Heart left ventricle (tissue), 16 donors: ENCODE measurements at places on chromosomes 3 and 15. TPM values are rescaled to one million over a fixed set of nuclear protein-coding genes. Genes with fewer than 3 reads are reported as not detected.

GRCh38 chr3:127044996-127045395 lies 62.1 kb downstream of the PLXNA1 start:
- no peaks in the 10 kb centered on the region for H3K27me3 ChIP-seq
- H3K27ac ChIP-seq = no peak overlapping the region
- peaks cover 3% of the 10 kb centered on the region for H3K4me1 ChIP-seq
- DNase-seq = no peak
- H3K4me3 ChIP-seq = no peak overlapping the region
- no peaks in the 10 kb centered on the region for H3K36me3 ChIP-seq

DNA sequence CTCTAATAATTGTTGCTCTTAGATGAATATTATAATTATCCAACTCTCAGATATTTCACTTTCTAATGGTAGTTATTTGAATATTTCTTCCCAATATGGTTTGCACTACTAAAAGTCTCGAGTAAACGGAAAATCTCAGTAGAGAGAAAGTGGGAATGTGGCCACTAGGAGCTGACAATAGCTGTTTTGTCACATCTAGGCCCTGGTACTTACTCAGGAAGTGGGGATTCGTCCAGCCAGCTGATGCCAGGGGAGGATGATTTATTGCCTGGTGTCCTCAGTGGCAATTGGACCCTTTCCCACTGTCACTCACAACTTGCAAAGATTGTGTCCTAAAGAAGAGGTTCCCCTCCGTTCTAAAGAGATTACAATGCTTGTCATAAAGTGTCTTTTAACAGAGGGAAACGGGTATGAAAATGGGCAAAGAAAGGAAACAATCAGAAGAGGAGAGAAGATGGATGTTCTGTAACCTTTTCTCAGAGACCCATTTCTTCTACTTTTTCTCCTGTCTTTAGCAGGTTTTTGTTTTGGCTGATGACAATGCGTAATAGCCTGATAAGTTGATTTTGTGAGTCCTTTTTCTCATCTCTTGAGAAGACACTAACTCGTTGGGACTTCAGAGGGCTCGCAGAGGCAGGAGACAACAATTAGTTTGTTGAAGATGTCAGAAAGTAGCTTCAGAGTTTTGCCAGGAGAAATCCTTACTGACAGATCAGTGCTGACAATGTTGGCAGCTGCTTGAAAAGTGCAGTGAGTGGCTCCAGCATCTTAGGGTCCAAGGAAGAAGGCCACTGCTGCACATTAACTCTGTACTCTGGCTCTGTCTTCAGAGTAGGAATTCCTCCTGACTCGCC lies 320.6 kb downstream of the MECOM start:
- no peak for DNase-seq
- H3K4me3 ChIP-seq = no peak overlapping the region
- no peaks in the 10 kb centered on the region for H3K36me3 ChIP-seq
- no peaks in the 10 kb centered on the region for H3K4me1 ChIP-seq

DNA sequence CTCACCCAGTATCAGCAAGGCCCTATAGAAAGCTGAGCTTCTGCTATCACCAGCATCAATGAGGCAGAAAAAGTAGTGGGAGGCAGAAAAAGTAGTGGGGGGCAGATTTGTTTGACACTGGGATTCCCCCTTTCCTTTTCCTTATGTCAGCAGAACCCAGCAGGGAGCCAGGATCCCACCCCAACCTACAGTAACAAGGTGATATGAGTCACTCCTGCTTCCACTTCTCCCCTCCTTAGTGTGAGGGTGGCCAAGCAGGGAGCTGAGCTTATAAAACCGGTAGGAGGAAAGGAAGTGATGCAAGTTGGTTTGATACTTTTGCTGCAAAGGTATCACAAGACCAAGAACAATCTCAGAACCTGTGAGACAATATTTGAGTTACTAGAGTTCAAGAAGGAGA lies 128.7 kb downstream of the SCAPER start:
- no peaks in the 10 kb centered on the region for H3K36me3 ChIP-seq
- H3K27ac ChIP-seq = no peak overlapping the region
- H3K27me3 ChIP-seq = no peaks in the 10 kb centered on the region
- DNase-seq = no peak

- no peak overlapping the region for H3K27ac ChIP-seq
- no peaks in the 10 kb centered on the region for H3K4me1 ChIP-seq
- no peak for DNase-seq
- no peaks in the 10 kb centered on the region for H3K27me3 ChIP-seq
These were observed 166.2 kb upstream of the SEMA6D start for GRCh38 chr15:47551079-47551478.

DNA sequence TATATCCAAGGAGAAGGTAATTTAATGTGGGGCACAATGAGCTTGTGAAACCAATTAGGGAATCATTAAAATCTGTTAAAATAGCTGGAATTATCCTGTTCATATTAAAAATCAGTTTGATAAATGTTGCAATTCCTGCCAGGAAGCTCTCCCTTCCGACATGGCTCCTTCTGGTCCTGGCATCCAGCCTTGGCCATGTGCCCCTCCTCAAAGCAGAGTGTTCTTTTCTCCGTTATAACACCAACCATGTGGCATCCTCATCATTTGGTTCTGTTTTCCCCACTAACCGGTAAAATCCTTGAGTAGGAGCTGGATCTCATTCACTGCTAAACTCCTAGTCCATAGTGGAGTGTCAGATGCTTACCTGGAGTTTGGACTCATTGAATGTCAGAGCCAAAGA lies 127.2 kb downstream of the ARNT2 start:
- DNase-seq = no peak
- no peaks in the 10 kb centered on the region for H3K27me3 ChIP-seq
- peaks cover 7% of the 10 kb centered on the region for H3K4me1 ChIP-seq

GRCh38 chr3:54572197-54572895 lies 355.5 kb downstream of the LRTM1 start:
- H3K27me3 ChIP-seq = no peaks in the 10 kb centered on the region
- no peak overlapping the region for H3K27ac ChIP-seq
- DNase-seq = no peak
- no peak overlapping the region for H3K4me3 ChIP-seq

GRCh38 chr3:31341130-31341529 lies 191.6 kb upstream of the STT3B start:
- no peak overlapping the region for H3K27ac ChIP-seq
- DNase-seq = no peak
- no peaks in the 10 kb centered on the region for H3K4me1 ChIP-seq
- H3K4me3 ChIP-seq = no peak overlapping the region

FSTL1 gene
- total RNA-seq = 142 TPM

- no peaks in the 10 kb centered on the region for H3K36me3 ChIP-seq
- no peak for DNase-seq
- no peaks in the 10 kb centered on the region for H3K27me3 ChIP-seq
- peaks cover 34% of the 10 kb centered on the region for H3K4me1 ChIP-seq
These were observed 33.1 kb downstream of the BHLHE40 start for GRCh38 chr3:5012367-5012766.

TRH gene
- not detected for total RNA-seq

DNA sequence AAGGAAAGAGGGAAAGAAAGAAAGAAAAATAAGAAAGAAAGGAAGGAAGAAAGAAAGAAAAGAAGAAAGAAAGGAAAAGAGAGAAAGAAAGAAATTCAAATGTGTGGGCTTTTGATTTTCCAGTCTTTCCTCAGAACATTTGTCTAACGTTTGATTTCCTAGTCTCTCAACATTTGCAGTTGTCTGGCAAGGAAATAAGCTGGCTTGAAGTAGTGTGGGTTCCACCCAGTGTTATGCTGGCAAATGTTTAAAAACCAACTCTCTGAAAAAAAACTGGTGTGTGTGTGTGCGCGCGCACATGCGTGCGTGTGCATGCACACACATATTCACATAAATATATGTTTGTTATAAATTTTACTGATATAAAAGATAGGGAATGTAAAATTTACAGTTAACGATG lies 54.6 kb upstream of the C3orf49 start:
- H3K4me3 ChIP-seq = no peak overlapping the region
- H3K27ac ChIP-seq = no peak overlapping the region
- no peaks in the 10 kb centered on the region for H3K4me1 ChIP-seq
- DNase-seq = no peak
